ENCODE measurements at places on chromosomes 12 and 14. TPM values are rescaled to one million over a fixed set of nuclear protein-coding genes. Genes with fewer than 3 reads are reported as not detected.

DNA sequence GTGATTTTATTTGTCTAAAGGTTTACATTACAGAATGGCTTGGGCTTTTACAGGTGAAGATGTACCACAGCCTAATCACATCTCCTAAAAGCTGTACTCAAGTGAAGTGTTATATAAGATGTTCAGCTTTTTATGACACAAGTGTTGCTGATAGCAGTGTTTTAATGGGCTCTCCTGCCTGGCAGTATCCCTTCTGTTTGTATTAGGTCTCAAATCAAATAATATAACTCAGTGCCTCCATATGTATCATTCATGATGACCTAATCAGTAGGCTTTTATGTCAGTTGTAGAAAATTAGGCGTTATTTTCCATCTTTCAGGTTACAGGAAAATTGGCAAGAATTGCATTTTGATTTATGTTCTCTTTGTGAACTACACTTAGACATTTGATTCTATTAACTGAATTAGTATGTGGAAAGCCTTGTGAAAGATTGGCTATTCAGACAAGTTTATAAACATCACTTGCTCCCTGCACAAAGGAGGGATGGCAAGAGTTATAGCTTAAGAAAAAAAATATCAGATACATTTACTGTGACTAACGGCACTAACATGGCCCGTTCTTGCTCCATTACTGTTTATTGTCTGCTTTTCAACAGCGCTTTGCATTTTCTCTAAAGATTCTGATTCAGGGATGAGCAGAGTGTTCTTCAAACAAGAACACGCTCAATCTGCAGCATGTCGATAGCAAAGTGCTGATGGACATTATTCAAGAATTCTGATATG is 143.7 kb upstream of the DIO2 start:
- H3K36me3 ChIP-seq, result no peaks in the 10 kb centered on the region
- no peak for DNase-seq
- no peak overlapping the region for H3K27ac ChIP-seq
- H3K4me1 ChIP-seq, result no peaks in the 10 kb centered on the region

- no peaks in the 10 kb centered on the region for H3K36me3 ChIP-seq
- DNase-seq, result no peak
- no peaks in the 10 kb centered on the region for H3K27me3 ChIP-seq
- H3K4me1 ChIP-seq, result no peaks in the 10 kb centered on the region
Measured at GRCh38 chr12:28023156-28023887, 50.8 kb upstream of the PTHLH start.

The FOXN4 gene
- total RNA-seq, result not detected

DNA sequence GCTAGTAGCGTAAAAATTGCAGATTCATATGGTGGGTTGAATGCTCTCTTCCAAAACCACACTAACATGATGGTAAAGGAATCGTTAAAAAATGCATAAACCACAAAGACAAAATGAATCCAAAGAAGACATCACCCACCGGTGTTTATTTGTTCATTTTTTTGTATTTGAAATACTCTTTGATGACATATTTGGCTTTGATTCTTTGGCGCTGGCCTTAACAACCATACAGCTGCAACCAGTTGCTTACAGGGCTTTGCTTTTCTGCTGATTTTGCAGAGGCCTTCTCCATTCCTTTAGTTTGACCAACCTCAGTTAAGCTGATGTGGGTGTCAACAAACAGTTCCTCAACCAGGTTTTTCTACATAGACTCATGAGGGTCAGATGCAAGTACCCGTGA is 103.5 kb downstream of the CACNA1C start:
- no peak overlapping the region for H3K27ac ChIP-seq
- no peaks in the 10 kb centered on the region for H3K36me3 ChIP-seq
- peaks cover 89% of the 10 kb centered on the region for H3K4me1 ChIP-seq
- H3K27me3 ChIP-seq, result no peaks in the 10 kb centered on the region

- H3K36me3 ChIP-seq, result no peaks in the 10 kb centered on the region
- H3K4me3 ChIP-seq, result no peak overlapping the region
- no peaks in the 10 kb centered on the region for H3K27me3 ChIP-seq
- no peak overlapping the region for H3K27ac ChIP-seq
- H3K4me1 ChIP-seq, result peaks cover 7% of the 10 kb centered on the region
Measured at GRCh38 chr12:12654691-12655460, 41.1 kb downstream of the GPR19 start.

DNA sequence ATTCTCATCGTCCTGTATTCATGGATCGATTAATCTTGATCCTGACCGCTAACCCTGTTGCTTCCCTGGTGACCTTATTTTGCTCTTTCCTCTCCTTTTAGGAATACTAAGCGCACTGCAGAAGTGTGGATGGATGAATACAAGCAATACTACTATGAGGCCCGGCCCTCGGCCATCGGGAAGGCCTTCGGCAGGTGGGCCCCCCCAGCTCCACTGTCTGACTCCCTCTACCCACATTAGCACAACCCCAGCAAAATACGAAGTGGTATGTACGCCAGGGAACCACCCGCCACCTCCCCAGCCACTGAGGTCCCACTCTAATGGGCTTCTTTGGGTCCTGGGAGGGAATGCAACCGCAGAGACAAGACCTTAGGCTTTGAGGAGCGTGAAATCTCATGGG is 58.7 kb downstream of the ERH start:
- H3K27me3 ChIP-seq, result no peaks in the 10 kb centered on the region
- H3K36me3 ChIP-seq, result peaks cover 36% of the 10 kb centered on the region
- no peak overlapping the region for H3K27ac ChIP-seq
- no peak overlapping the region for H3K4me3 ChIP-seq
- H3K4me1 ChIP-seq, result peaks cover 13% of the 10 kb centered on the region

All from left ventricle myocardium inferior (tissue), 1 donor.